ENCODE measurements at places on chromosomes 11 and 22. TPM values are rescaled to one million over a fixed set of nuclear protein-coding genes. Genes with fewer than 3 reads are reported as not detected.

- DNase-seq, result no peak
Observed at GRCh38 chr11:11989774-11990744, 18.4 kb downstream of the DKK3 start.

MLC1 gene
- total RNA-seq, result 8.3 TPM

CRYBA4 gene
- not detected for total RNA-seq

DNA sequence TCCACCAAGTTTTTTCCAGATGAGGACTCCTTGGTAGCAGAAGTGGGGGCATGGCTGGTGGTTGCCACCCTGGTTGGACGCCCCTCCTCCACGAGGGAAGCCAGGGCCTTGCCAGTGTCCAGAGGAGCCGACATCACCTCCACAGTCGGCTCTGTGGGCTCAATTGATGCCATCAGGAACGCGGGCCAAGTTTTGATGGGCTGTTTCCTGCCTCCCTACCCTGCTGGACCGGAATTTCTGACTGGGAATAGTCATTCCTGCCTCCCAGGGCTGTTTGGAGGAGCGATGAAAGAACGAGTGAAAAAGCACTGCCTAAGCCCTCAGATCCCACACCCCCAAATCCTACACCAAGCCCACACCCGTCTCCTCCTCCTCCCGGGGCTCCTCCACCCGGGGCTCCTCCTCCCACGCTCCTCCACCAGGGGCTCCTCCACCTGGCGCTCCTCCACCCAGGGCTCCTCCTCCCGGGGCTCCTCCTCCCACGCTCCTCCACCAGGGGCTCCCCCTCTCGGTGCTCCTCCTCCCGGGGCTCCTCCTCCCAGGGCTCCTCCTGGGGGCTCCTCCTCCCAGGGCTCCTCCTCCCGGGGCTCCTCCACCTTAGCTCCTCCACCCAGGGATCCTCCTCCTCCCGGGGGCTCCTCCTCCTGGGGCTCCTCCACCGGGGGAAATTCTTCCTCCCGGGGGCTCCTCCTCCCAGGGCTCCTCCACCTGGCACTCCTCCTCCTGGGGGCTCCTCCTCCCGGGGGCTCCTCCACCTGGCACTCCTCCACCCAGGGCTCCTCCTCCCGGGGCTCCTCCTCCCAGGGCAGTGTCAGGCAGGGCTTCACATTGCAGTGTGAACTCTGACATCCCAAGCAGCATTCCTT, 10.0 kb upstream of the PRR5 start:
- DNase-seq, result no peak

GRCh38 chr11:57205041-57205641, 23.4 kb downstream of the LRRC55 start:
- DNase-seq, result no peak

DNA sequence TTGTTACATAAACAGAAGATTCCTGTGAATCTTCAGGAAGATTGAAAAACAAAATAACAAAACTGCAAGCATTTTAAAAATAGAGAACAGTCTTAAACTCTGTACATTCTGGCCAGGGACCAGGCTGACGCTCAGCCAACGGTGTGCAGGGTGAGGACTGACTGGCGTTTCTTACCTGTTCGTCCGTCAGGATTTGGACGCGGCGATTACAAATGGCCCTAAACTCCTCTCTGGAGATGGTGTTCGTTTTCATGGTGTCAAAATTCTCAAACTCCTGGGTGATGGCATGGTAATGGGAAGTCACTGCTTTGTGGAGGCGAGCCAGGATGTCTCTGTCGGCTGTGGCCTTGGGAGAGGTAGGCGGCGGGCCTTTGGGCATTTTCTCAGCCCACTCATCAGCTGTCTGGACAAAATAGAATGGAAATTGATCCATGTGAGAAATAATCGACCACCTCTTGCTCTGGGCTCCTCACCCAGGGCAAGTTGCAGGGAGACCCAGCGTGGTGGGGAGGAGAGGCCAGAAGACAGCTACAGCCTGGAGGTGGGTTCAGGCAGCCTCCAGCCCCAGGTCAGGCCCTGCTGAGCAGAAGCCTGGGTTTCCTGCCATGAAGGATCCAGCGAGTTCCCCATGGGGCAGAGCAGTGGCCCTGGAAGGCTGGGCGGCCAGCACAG, 143.0 kb downstream of the MPPED1 start:
- no peak for DNase-seq

- no peak for DNase-seq
Observed at GRCh38 chr11:122232985-122233384, 117.0 kb upstream of the BLID start.

DNA sequence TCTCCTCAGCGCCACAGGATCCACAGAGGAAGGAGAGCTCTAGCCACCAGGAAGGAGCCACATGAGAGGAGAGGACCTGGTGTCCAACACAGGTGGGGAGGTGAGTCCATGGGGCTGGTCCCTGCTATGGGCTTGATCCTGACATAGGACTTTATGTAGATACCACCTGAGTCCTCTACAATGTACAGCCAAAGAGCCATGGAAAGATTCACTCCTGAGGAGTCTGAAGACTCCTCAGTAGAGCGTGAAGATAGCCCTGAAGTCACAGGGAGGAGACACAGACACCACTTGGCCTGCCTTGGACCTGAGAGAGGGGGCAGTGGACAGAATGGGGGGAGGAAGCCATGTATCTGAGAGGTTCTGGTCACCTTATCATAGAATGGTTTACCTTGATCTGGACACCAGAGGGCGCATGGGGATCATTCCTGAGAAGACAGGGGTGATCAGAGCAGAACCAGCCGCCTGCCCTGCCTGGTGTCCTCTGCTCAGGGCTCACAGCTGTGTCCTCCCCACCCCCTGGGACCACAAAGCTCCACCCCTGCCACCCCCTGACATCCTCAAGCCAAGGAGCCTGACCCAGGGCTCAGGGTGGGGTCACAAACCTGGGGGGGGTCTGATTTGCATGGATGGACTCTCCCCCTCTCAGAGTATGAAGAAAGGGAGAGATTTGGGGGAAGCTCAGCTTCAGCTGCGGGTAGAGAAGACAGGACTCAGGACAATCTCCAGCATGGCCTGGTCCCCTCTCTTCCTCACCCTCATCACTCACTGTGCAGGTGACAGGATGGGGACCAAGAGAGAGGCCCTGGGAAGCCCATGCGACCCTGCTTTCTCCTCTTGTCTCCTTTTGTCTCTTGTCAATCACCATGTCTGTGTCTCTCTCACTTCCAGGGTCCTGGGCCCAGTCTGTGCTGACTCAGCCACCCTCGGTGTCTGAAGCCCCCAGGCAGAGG, 77.0 kb downstream of the ZNF280B start:
- peak; percentile 76 for DNase-seq

SCO2 gene
- total RNA-seq, result 11.7 TPM

DNA sequence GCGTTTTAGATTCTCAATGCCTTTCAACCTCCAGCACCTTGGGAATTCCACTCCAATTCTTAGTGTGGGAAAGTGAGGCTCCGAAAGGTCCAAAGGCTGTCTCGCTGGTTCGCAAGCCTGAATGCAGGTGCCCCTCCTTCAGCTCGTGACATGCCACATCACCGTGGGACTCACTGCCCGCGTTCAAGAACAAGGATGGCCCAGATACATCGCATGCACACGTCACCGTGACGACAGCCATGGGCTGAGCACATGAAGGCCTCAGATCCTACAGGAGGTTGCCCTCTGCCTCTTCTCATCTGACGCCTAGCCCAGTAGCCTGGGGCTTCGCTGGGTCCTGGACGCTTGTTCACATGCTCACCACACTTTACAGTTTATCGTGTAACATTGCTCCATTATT, 4.4 kb upstream of the LINC01488 start:
- DNase-seq, result no peak

DNA sequence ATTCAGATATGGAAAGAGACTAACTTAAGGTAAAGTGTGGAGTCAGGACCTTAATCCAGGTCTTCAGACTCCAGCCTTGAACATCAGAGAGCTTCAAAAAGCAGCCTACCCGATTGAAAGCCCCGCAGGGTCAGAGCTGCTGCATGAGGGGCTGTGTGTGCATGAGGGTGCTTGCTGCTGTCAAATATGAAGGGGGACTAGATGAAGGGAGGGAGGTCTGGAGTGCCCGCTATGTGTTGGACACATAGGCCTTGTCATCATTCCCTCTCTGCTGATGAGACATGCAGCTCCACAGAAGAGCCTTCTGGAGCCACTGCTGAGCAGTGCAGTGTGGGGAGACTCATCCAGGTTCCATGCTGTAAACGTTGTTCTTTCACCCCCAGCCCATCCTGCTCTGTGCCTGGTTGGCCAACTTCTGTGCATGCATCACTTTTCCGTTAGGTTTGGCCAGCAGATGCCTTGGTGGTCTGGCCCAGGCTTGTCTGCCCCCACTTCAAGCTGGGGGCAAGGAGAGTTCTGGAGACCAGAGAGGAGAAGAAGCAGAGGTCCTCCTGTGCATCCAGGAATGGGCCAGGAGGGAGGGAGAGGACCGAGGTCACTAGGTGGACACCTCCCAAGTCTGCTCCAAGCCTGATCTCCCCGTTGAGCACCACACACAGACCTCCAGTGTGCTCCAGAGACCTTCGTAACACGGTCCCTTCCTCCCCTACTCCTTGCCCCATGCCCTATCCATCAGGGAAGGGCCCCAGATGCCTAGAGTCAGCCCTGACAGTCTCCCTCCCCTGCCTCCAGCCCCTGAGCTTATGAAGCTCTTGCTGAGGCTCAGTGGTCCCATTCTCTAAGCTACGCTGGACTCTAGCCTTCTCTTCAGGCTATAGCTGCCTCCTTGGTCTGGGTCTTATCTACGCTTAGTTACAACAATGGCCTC, 32.0 kb downstream of the LRRC32 start:
- no peak for DNase-seq

All from activated CD8-positive, alpha-beta T cell treated with anti-CD3 and anti-CD28 coated beads, Interleukin-2, amount 10 ng/mL, durations not matched to agents 7 days and 5 days (primary cell).